Caudate nucleus (tissue), 63 donors: ENCODE measurements at places on chromosomes 7 and 10.

GRCh38 chr7:100516135-100516812 lies 22.7 kb upstream of the AGFG2 start:
- no peak for DNase-seq

DNA sequence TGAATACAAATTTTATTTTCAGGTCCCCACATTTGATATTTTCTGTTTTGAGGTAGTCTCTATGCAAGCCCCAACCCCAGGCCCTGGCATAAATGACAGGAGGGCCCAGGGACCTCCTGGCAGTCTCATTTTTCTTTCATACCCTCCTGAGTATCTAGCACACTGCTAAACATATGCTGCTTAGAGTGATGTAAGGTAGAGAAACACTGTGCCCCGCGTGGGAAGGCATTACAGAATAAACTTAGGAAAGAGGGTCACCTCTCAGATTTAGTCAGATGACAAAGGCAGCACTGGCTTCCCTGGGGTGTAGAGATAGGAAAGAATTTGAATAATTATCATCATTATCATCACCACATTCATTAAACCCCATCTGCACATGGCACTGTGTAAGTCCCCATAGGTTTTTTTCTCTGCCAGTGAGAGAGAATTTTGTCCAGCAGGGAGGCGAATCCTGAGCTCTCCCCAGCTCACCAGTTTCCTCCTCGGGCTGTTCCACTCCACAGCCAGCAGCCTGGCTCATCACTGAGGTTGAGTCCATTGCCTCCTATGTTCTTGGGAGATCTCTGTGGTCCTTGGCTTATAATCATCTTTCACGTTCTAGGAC lies 507.3 kb upstream of the GALNT17 start:
- DNase-seq, result no peak

- no peak for DNase-seq
Measured at GRCh38 chr7:53697913-53698312, 662.5 kb downstream of the POM121L12 start.

DNA sequence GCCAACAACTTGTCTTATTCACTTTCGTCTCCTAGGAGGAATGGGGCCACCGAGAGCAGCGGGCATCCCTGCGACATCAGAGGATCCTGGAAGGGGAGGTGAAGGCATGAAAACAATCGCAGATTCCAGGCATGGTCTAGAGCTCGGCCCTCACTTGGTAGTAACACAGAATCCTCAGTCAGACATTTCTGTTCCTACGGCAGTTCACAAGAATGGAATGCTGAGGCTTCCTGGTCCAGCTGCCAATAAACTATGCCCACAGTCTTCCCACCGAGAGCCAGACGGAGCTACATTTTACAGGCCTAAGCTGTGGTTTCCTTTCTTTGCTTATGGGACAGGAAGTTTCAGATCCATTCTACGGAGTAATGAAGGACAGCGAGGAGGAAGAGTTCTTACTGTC lies 75.8 kb downstream of the OR13A1 start:
- no peak for DNase-seq

GRCh38 chr10:115045499-115045898 lies 47.7 kb upstream of the ATRNL1 start:
- DNase-seq, result no peak

- no peak for DNase-seq
Measured at GRCh38 chr10:7492660-7493046, 81.8 kb upstream of the SFMBT2 start.

GRCh38 chr7:141242568-141242967 lies 168.7 kb downstream of the TMEM178B start:
- DNase-seq, result no peak

DNA sequence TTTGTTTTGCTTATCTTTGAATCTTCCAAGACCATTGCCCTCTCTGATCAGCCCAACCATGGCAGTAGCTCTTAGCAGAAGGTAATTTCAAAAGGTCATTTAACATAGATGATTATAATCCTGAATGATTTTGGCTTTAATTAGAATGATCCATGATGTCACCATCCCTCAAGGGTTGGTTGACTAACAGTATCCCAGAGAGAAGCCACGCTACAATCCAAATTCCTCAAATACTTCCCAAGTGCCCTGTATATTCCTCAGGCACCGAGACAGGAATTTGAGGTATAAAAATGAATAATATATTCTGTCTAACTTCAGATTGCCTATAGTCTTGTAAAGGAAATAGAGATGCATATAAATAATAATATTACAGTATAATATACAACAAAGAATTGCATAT lies 42.1 kb upstream of the TMEM196 start:
- no peak for DNase-seq

DNA sequence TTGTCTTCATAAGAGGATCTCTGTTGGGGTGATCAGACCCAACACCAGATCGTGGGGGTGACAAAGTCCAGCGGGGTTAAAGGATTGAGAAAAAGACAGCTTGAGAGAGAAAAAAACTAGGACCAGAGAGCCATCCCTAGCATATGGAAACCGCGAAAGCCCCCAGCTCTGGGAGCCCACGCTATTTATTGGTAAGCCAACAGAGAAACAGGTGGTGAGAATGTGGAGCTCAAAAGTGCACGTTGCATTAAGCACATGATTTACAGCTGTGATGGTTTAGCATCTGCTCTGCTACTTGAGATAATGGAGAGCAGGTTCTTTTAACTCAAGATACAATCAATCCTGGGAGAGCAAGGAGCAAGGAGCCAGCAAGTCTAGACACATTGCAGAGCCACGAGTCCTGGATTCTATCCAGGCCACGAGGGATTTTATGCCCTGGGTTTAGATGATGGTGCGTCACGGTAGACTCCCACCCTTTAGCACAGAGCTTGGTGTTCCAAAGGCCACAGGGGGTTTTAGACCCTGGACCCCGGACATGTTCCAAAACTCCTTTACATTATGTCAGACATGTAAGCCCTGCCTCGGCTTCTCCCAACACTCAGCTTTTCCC lies 755.2 kb upstream of the SORCS1 start:
- DNase-seq, result no peak

DNA sequence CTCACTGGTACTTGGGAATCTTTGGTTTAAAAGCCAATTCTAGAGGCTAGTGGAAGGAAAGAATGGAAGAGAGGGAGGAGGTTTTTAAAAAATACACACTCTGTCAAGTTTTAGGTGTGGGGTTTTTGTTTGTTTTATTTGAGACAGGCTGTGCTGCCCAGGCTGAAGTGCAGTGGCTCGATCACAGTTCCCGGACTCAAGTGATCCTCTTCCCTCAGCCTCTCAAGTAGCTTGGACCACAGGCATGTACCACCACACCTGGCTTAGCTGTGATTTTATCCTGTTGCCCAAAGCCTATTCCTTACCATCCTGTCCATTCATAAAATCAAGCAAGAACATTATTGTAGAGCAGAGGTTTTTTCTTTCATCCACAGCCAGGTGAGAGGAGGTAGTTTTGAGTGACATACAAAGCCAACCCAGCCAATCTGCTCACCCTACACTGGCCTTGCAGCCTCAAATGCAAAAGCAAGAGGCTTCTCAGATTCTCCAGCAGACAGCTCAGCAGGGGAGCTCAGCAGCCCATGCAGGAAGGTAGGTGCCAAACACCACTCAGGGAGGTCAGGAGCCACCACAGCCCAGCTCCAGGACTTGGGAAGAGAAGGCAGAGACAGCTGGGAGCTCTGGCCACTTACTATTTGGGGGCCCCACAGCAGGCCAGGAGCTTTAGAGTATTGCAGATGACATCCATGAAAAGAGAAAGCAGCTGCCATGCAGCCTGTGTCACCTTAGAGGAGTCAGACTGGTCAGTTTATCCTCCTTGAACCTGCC lies 65.8 kb downstream of the TMEM209 start:
- no peak for DNase-seq

DNA sequence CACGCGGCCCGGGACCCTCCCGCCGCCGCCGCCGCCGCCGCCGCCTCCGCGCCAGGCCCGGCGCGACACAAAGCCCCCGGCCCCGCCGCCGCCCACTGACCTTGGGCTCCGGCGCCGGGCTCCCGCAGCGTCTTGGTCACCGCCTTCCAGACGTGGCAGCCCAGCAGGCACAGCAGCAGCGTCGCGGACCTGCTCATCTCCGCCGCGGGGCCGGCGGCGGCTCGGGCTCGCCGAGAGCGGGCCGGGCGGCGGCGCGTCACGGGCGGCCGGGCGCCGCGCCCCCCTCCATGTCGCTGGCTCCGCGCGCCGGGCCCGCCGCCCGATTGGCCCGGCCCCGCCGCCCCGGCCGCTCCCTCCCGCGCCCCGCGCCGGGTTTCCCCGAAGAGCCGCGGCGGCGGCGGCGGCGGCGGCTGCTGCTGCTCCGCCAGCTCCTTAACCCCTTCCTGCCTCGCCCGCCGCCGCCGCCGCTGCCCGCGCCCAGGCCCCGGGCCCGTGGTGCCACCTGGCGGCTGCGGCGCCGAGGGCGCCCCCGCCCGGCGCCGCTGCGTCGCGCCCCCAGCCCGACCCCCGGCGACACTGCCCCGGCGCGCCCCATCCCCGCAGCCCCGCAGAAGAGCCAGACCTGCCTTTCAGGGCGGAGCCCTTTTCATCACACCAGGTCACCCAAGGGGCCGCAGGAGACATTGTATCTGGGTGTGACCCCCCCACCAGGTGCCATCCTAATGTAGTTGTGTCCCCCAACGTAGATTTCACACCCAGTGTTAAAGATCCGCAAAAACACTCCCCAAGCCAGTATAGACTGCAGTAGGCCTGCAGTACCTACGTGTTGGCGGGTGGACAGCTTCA lies at the start of gene FAM171A1:
TSS of gene FAM171A1 (minus strand) at position 434 of the 846 bp plus-strand sequence. CDS start at position 197, 237 bp downstream.
- peak; percentile 56 for DNase-seq

GRCh38 chr7:133365917-133366316 lies 113.0 kb downstream of the EXOC4 start:
- DNase-seq, result no peak

- no peak for DNase-seq
Measured at GRCh38 chr7:85341973-85342372, 155.1 kb upstream of the SEMA3D start.

DNA sequence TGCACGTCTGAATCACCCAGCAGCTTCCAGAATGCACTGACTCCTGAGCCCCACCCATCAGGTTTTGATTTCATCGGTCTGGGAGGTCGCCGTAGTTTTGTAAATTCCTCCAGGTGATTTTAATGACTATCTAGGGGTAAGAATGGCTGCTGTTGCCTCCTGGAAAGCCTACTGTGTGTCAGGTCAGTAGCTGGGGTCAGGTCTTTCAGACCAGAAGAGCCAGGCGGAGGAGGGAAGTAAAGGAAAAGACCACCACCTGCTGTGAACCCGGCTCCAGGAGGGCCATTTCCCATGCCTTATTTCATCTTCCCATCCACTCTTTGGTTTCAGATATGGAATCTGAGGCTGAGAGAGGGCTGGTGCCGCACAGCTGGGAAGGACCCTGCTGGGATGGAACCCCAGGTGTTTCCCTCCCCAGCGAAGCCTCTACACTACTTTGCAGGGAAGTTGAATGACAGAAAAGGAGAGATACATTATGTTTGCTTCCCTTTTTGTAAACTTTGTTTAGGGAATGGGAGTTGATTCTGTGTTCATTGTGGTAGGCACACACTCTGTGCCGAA lies 19.8 kb downstream of the ADAMTS14 start:
- DNase-seq, result no peak

- DNase-seq, result no peak
Measured at GRCh38 chr10:75136346-75136745, 24.9 kb downstream of the SAMD8 start.

GRCh38 chr7:91759205-91759863 lies 121.2 kb downstream of the MTERF1 start:
- no peak for DNase-seq

GRCh38 chr10:66501356-66501755 lies 424.5 kb upstream of the LRRTM3 start:
- DNase-seq, result no peak

- no peak for DNase-seq
Measured at GRCh38 chr10:43196131-43196980, 58.1 kb downstream of the CSGALNACT2 start.

- no peak for DNase-seq
Measured at GRCh38 chr7:7799138-7799537, 80.7 kb upstream of the RPA3 start.

DNA sequence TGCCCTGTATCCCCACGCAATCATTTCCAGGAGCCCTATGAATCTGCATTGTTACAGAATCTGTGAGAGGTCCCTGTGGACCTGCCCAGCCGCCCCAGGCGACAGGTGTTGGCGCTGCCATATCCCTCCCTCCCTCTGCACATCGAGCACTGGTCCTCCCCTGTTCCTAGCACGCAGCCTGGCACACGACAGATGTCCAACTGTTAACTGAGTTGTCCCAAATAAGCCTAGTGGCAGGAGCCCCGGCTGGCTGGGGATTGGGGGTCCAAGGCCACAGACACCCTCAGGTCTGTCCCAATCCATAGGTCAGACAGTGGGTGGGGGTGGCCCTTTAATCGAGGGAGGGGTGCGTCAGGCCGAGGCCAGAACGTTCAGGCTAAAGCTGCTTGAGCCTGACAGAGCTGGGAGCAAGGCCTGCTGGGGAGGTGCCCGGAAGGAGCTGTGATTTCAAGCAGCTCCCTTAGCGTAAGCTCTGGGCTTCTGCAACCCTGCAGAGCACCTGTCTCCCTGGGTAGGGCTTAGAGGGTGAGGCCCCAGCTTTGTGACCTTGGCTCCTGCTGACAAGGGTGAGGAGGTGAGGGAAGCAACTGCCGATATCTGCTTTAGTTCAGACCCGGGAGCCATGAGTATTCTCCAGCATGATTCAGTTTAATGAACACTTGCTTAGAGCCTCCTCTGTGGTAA lies 40.1 kb downstream of the ADRA2A start:
- DNase-seq, result no peak

GRCh38 chr10:69881202-69881601 lies 79.5 kb downstream of the COL13A1 start:
- no peak for DNase-seq

DNA sequence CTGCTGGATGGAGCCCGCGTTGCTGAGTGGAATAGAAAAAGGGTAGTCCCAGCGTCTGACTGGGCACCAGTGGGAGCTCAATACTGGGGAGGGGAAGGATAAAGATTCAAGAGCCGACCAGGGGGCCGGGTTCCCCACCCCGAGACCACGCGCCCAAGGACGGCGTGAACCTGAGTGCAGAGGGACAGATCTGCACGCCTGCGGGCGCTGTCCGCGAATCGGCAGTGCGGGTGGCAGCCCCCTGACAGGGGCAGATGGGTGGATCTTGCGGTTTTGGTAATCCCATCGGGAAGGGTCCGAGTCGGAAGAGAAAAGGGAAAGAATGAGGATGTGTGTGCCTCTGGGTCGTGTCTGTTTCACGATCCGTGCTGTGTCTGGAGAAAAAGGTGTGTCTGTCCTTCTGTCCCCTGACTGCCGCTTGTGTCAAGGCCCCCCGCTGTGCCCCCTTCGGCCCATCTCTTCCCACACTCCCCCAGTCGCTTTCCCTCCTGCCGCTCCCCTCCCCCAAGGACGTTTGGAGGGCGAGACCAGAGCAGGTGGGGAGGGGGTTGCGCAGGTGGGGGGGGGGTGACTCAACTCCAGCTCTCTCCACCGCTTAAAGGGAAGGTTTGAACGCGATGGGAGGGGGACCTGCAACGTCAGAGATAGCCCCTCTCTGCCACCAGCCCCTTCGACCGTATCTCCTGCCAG lies 734 bp upstream of the VGF start:
- no peak for DNase-seq

- DNase-seq, result no peak
Measured at GRCh38 chr7:121196286-121196685, 132.5 kb upstream of the WNT16 start.
